COLO829 (cell line): ENCODE measurements at places on chromosomes 6 and 20.

- no peak for DNase-seq
Observed at GRCh38 chr20:58464838-58465237, 50.4 kb downstream of the APCDD1L start.

- no peak for DNase-seq
Observed at GRCh38 chr20:58875111-58875510, 22.6 kb downstream of the GNAS start.

GRCh38 chr20:37986873-37987601 lies 46.2 kb downstream of the TTI1 start:
- no peak for DNase-seq

- DNase-seq, result no peak
Observed at GRCh38 chr20:56447227-56447626, 21.2 kb upstream of the RTF2 start.

- no peak for DNase-seq
Observed at GRCh38 chr6:158066136-158066781, 84.6 kb downstream of the SYNJ2 start.

DNA sequence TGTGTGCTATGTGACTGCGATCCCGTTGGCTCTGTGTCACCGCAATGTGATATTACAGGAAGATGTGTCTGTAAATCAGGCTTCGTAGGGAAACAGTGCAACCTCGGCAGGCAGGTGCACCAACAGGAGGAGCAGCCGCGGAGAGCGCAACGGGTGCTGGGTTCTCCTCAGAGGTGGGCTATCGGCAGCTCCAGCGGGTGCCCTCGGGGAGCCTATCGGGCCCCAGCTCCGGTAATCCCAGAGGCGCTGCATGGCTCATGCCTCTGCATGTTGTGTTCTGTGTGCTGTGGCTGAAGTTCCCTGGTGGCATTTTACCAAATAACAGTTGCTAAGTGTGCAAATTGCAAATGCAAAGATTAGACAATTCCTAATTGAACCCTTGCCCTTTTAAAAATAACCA lies 409.9 kb downstream of the LAMA2 start:
- no peak for DNase-seq

DNA sequence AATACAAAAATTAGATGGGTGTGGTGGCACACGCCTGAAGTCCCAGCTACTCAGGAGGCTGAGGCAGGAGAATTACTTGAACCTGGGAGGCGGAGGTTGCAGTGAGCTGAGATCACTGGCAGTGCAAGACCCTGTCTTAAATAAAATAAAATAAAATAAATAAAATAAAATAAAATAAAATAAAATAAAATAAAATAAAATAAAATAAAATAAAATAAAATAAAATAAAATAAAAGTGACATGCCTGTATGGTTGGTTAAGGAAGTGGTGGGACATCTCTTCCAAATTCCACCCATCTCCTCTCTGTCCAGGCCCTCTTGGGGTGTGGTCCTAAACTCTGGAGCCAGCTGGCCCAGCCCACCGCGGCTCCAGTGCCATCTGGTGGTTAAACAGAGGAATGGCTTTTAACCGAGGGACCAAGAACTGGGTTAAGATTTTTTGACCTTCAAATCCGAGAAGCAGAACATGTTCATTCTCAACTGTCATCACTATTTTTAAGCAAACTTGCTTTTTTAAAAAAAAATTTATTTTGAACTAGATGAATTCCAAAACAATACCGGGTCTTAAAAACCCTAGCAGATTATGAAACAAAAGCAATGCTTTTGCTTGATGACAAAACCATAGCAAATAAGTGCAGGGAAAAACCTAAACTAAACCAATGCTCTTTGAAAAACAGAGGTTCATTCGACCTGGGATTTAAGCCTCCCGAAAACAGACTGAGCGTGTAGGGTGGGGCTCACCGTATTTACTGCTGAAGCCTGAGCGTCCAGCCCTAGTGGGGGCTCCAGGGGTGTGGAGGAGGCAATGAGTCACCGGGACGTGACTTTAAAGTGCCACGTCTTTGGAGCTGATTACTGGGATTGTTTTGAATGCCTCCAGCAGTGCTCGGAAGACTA lies 68.8 kb downstream of the CDC5L start:
- peak; percentile 79 for DNase-seq

GRCh38 chr6:80094017-80094416 lies 12.5 kb upstream of the BCKDHB start:
- DNase-seq, result peak; percentile 20

DNA sequence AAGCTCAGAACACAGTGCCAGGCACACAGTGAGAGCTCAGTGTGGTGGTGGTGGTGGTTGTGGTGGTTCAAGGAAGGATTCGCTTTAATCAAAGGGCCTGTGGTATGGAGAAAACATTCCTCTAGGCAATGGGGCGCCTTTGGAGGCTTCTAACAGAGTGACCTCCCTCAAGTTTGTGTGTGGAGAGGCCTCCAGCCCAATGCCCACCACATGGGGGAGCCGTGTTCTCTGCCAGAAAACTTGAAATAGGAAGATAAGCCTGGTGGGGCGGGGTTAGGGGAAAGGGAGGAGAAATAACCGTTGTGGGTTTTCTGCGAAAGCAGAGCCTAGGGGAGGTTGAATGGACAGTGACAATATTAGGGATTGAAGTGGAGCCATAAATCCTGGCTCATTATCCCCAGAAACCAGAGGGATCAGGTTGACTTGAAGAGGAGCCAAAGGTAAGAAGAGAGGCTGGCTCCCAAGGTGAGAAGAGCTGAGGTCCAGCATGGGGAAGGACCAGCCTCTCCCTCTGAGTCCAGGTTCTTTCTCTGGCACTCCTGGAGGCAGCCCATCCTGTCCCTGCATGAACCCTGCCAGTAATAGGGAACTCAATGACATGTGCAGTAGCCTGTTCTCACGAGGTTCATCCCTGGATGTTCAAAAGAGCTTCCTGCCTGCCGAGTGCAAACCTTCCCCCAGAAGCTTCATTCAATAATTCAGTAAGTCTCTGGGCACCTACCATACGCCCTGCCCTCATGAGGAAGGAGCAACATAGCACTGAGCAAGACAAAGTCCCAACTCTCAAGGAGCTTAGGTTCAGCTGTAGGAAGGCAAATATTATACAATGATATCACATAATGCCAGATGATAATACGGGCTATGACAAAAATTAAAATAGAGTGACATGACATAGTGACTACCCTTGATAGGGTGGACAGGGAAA lies 51.4 kb downstream of the TGM2 start:
- DNase-seq, result no peak

DNA sequence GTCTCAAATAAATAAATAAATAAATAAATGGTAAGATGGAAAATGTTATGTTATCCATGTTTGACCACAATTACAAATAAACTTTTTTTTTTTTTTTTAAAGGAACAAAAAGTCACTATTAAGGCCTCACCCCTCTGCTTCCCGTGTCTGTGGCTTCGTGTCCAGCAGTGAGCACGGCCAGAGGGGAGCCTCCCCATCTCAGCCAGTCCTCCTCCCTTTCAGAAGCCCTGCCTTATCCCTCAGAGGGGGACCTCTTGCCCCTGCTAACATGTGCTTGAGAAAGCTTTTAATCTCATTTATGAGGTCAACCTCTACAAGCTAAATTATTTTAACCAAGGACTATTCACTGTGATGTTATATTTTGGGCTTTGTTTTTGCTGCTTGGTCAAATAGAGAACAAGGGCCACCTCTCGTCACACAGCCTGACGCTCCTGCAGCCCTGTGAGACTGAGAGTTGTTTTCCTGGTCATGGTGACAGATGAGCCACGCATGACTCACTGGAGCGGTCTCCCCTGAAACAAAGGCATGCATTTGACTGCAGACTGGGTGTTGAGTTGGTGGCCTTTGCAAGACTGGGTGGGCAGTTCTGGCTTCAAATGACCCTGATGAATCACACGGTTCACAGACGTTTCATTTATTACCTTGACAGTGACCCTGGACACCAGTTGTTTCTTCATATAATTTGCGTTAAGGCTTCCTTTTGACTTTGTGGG lies 131.8 kb downstream of the TIAM2 start:
- peak; percentile 83 for DNase-seq

DNA sequence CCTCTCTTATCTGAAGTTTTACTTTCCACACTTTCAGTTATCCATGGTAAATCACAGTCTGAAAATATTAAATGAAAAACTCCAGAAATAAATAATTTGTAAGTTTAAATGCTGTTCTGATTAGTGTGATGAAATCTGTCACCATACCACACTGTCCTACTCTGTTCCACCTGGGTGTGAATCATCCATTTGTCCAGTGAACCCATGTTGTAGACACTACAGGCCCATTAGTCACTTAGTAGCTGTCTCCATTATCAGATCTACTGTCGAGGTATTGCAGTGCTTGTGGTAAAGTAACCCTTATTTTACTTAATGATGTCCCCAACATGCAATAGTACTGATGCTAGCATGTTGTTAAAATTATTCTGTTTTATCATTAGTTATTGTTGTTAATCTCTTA lies 29.2 kb upstream of the MMS22L start:
- DNase-seq, result no peak

GRCh38 chr6:28269492-28269891 lies 2.5 kb downstream of the ZSCAN26 start:
- DNase-seq, result peak; percentile 74

GRCh38 chr6:56172144-56172543 lies 75.2 kb downstream of the COL21A1 start:
- no peak for DNase-seq

DNA sequence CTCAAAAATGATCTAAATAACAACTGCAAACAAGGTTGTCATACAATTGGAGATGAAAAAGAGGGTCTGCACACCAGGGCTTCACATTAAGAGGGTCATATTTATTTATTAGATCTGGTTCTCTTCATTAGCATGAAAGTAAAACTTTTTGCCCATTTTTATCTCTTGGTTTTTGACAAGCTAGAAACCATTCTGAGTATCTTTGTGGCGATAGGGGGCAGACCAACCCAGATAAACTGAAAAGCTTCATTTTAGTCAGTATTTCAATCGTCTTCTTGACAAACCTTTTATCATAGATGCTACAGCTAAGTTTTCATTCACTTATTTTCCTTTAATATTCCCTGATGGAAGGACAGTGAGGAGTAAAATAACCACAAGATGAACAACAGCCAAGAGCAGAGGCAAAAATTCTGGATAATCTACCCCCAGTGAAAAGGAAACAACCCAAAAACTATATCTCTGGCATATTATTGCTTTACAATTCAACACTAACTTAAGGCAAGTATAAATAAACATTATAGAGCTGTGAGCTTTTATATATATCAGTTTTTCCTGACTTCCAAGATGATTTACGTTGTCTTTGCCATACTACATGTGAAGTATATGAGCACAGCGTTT lies 45.2 kb downstream of the THEMIS start:
- no peak for DNase-seq

GRCh38 chr6:33902457-33902853 lies 98.7 kb upstream of the MLN start:
- no peak for DNase-seq

DNA sequence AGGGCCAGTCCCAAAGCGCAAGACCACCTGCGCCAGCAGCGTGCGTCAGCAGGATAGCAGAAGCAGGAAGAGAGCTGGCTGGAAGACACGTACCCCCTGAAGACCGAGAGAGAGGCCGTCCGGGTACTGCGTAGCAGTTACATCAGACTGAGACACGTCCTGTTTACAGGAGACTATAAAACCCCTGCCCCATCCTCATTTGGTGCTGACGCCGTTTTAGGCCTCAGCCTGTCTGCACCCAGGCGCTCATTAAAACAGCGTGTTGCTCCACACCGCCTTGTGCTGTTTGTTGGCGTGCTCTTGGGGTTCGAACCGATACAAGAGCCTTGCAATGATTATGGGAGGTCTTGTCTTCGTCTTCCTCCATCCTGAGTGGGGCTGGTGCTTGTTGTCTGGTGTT lies 31.8 kb upstream of the ULBP3 start:
- DNase-seq, result no peak

DNA sequence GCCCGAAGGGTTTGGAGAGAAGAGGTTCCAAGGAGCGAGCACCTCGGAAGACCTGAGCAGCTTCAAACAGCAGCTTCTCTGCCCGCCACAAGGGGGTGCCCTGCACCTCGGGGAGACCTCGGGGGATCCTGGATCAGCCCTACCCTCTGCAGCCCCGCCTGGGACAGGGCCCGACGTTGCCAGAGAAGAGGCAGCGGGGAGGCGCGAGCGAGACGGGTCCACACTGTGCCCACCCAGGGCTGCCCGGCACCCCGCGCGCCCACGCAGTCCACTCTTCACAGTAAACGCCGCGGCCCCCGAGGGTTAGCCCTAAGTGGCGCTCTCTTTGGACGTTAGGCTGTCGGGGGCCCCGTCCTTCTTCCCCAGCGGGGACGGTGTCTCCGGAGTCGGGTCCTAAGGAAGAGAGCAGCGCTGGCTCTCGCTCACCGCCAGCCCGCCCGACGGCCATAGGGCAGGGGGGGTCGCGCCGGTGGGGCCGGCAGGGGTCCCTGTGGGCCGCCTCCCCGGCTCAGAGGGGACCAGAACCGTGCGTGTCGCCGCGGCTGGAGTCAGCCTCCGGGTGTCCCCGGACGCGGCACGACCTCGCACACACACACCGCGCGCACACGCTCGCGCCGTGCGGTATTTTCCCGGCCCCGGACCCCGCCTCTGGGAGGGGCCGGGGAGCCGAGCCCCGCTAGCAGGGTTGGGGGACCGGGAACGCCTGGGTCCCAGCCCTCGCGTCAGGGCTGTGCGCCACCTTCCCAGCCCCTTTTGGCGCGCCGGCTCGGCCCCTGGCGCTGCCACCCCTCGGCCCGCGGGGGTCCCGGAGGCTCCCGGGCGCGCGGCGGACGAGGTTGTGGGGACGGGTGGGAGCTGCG lies 929 bp downstream of the CDH22 start:
- peak; percentile 53 for DNase-seq

DNA sequence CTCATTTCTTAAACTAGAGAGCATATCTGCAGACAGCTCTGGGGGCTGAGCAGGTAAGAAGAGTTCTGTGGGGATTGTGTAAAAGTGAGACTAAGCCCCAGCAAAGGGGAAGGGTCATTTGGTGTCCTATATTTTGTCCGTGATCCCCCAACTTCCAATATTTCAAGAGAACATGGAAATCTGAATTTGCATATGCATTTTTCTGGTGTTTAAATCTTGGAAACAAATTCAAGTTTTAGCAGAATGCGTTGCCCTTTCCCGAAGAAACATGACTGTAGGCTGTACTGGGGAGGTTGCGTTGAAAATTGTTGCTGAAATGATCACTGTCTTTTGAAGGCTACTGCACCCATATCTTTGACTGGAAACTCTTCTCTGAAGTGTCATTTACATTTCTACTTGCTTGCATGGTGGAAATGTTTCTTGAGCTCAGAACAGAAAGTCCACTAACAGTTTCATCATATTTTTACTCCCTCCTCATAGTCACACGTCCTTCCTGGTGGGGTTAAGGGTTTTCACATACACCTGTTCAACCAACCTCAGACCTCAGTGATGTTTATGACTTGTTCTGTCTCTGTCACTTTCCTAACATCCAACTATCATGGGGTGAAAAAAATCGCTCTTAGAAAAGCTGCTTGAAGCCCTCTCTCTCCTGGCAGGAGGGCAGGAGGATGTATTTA lies 140.3 kb downstream of the BCAS1 start:
- DNase-seq, result no peak

GRCh38 chr20:1784586-1784985 lies 110.6 kb upstream of the SIRPA start:
- no peak for DNase-seq
